ENCODE measurements at places on chromosomes 12 and 14. TPM values are rescaled to one million over a fixed set of nuclear protein-coding genes. Genes with fewer than 3 reads are reported as not detected.

DNA sequence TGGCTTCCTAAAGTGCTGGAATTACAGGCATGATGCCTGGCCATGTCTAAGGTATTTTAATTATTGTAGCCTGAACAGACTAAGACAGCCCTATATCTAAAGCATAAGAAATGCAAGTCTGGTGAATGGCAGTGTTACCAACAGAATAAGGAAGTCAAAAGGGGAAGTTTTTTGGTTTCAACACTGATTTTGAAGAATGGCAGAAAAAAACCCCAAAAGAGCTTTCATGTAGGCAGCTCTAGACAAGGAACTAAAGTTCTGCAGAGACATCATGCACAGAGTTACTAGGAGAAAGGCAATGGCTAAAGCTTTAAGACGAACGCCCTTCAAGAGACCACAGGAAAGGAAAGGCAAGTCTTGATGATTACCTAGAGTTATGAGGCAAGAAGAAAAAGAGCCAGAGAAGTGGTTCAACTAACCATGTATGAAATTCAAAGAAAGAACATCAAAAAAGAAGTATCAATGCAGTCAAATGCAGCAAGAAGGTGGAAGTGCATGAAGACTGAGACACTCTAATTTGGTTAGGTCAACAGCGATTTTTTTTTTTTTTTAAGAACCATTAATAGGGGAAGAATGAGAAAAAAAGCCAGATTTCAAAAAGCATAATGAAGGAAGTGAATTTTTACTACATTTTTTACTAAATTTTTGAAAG lies 50.8 kb downstream of the RPS6KA5 start:
- H3K27me3 ChIP-seq, result no peaks in the 10 kb centered on the region
- no peak overlapping the region for H3K4me3 ChIP-seq
- no peak overlapping the region for H3K27ac ChIP-seq
- no peaks in the 10 kb centered on the region for H3K36me3 ChIP-seq
- H3K4me1 ChIP-seq, result no peaks in the 10 kb centered on the region
- DNase-seq, result no peak

- no peaks in the 10 kb centered on the region for H3K27me3 ChIP-seq
- no peak for DNase-seq
- no peak overlapping the region for H3K27ac ChIP-seq
- H3K4me1 ChIP-seq, result no peaks in the 10 kb centered on the region
These were observed 171.2 kb downstream of the TTC8 start for GRCh38 chr14:88995437-88996198.

DNA sequence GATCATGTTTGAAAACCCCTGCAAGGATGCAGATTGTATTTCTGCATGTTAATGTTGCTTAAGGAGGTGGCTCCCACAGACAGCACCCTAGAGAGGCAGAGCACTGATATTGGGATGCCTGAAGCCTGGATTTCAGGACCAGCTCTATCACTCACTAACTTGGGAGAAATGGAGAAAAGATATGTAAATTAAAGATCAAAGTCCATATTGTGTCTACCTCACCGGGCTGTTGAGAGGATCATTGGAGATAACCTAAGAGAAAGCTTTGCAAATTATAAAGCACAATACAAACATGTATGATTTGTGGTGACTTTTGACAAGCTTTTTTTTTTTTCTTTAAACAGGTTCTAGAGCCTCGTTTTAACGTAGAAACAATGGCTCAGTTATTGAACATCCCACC lies 7.6 kb upstream of the REP15 start:
- no peak overlapping the region for H3K4me3 ChIP-seq
- no peaks in the 10 kb centered on the region for H3K4me1 ChIP-seq
- no peak overlapping the region for H3K27ac ChIP-seq
- no peak for DNase-seq

GRCh38 chr12:24966951-24967564 lies 18.2 kb upstream of the BCAT1 start:
- H3K4me1 ChIP-seq, result no peaks in the 10 kb centered on the region
- no peak overlapping the region for H3K4me3 ChIP-seq
- H3K27me3 ChIP-seq, result no peaks in the 10 kb centered on the region
- DNase-seq, result no peak
- H3K36me3 ChIP-seq, result no peaks in the 10 kb centered on the region

DNA sequence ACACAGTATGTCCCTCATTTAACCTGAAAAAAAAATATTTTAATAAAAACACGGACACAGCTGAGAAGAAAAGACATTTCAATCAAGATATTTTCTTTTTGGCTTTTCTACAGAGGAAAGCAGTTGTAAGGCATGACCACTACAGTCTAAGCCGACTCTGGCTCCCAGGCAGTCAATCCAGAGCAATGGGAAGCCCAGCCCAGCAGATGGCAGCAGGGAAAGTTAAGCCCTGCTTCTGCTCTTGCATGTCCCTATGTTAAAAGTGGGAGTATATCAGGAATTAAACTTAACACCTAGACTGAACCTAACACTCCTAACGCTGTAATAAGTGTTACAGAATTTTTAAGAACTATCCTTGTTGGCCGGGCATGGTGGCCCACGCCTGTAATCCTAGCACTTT lies 19.5 kb upstream of the HAL start:
- no peaks in the 10 kb centered on the region for H3K27me3 ChIP-seq
- no peak for DNase-seq
- no peaks in the 10 kb centered on the region for H3K4me1 ChIP-seq
- no peak overlapping the region for H3K27ac ChIP-seq
- peaks cover 12% of the 10 kb centered on the region for H3K36me3 ChIP-seq

- no peak for DNase-seq
- no peak overlapping the region for H3K4me3 ChIP-seq
- H3K27me3 ChIP-seq, result peaks cover 46% of the 10 kb centered on the region
- H3K27ac ChIP-seq, result no peak overlapping the region
These were observed 6.3 kb downstream of the TMEM179 start for GRCh38 chr14:104598039-104598909.

DNA sequence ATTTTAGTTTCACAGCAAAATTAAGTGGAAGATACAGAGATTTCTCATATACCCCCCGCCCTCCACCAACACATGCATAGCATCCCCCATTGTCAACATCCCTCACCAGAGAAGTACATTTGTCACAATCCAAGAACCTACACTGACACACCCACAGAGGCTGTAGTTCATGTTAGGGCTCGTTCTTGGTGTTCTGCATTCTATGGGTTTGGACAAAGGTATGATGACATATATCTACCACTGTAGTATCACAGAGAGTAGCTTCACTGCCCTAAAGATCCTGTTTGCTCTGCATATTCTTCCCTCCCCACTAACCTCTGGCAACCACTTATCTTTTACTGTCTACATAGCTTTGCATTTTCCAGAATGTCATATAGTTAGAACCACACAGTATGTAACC lies 444.6 kb upstream of the DCN start:
- H3K36me3 ChIP-seq, result no peaks in the 10 kb centered on the region
- H3K4me3 ChIP-seq, result no peak overlapping the region
- no peak for DNase-seq
- H3K27me3 ChIP-seq, result no peaks in the 10 kb centered on the region

IL26 gene
- not detected for total RNA-seq

TIGAR gene
- 41.3 TPM for total RNA-seq

DNA sequence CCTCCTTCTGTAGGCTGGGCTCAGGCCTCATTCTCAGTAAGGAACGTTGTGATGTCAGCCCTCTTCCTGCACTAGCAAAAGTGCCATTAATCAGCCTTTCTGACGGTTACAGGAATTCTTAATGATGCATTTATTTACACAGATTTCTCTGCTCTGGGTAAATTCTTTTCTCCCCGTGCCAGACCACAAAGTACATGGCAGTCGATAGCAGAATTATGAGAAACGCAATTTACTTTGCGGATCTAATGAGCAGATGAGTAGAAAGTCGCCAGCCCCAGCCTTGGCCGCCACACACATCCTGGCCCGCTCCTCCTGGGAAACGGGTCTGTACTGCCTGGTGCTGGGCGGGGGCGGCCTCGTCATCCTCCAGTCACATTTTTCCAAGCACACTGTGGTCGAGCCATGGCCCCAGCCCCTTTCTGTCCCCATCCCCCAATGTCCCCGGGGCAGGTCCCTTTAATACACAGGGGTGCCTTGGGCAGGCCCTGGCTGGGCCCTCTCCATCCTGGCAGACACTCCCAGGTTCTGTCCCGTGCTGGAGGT lies 25.9 kb downstream of the NOC4L start:
- H3K27me3 ChIP-seq, result peaks cover 64% of the 10 kb centered on the region
- no peak for DNase-seq
- H3K4me3 ChIP-seq, result no peak overlapping the region
- H3K36me3 ChIP-seq, result no peaks in the 10 kb centered on the region
